ENCODE measurements at places on chromosomes 5 and 9. TPM values are rescaled to one million over a fixed set of nuclear protein-coding genes. Genes with fewer than 3 reads are reported as not detected.

RXRA gene
- total RNA-seq, result 30.9 TPM

PCDHGA11 gene
- total RNA-seq, result 1.2 TPM

OGN gene
- 0.33 TPM for total RNA-seq

OR13F1 gene
- not detected for total RNA-seq

SPATA31A3 gene
- total RNA-seq, result not detected

- DNase-seq, result no peak
Measured at GRCh38 chr5:91038180-91038808, 344.8 kb downstream of the ARRDC3 start.

DNA sequence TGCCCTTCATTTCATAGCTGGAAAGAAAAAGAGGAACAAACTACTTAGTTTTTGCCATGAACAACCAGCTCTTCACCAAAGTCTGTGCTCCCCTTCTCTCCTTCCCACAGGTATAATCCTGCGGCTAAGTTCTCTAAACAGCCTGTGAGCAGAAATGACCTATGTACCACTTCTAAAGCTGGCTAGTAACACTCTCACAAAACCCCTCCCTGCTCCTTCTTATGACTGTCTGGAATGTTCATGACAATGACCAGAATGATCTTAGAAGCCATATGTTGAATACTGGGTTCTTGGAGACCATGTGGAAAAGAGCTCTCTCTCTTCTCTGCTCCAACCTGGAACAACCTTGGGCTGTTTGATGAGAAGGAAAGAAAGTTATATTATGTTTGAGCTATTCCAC, 12.9 kb upstream of the AMACR start:
- DNase-seq, result no peak

- no peak for DNase-seq
Measured at GRCh38 chr5:168685566-168685965, 106.4 kb upstream of the PANK3 start.

DNA sequence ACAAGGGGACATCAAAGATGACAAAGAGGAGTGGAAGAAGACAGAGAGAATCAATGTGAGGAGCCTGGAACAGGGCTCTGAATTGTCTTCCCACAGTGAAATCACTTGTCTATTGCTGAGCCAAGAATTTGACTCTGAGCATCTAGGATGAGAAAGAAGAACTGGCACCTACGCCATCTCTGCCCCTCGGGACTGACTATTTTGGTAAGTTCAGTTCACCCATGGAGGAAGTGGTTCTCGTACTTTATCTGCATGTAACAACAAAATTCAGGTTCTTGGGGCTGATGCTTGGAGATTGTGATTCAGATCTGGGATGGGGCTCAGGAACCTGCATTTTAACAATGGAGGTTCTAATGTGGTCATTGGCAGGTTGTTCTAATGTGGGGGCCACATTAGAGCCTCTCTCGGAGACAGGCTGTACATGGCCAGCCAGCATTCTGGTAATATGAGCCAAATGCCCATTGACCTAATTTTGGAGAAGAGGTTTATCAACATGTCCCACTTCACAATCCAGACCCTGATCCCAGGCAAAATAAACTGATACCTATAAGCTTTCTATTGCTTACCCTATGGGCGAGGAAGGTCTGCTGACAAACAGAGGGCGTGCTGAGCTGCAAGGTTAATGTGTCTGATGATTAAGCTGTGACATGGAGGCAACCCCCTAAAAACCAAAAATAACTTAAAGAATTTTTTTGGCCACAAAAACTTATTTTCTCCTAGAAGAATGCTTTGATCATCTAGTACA, 2.7 kb upstream of the IL12B start:
- no peak for DNase-seq

GRCh38 chr5:27639005-27639612, 600.7 kb upstream of the CDH9 start:
- DNase-seq, result no peak

- DNase-seq, result no peak
Measured at GRCh38 chr5:136090319-136090718, 42.3 kb upstream of the SMAD5 start.

- DNase-seq, result peak; percentile 53
Measured at GRCh38 chr9:129458663-129459546, 162.0 kb downstream of the C9orf50 start.

GRCh38 chr9:35367451-35367850, 122.5 kb upstream of the RUSC2 start:
- DNase-seq, result no peak

DNA sequence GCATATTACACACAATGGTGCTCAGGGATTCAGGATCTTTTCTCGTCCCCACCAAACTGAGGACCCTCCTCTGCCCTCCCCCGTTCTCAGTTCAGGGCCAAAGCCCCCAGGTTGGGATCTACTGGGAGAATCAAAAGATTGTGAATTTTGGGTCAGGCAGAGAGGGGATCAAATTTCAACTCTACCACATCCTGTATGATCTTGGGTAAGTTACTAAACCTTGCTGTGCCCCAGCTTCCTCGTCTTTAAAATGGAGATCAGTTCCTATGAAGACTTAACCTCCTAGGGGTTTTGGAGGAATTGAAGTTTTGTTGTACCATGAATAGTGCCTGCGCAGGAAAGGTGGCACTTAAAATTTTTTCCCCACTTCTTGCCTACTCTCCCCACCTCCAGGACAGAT, 62.4 kb downstream of the RAI14 start:
- DNase-seq, result no peak

DNA sequence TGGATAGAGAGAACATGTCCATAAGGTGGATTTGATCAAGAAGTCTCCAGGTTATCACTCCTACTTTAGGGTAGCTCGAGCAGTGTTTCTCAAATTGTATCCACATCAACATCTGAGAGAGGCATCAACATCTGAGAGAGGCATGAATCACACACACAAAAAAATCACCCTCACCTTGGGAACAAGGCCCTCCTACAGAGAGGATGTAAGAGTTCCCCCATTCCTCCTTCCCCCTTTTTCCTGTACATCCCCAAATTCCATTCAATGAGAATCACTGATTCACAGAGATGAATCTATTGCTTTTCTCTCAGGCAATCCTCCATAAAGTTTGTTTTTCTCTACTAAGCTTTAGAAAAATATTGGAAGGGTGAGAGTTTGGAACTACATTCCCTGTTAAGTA, 233.4 kb upstream of the CDH6 start:
- DNase-seq, result no peak

All from natural killer cell (primary cell).